BJ (cell line): ENCODE measurements at places on chromosomes 3 and 15. TPM values are rescaled to one million over a fixed set of nuclear protein-coding genes. Genes with fewer than 3 reads are reported as not detected.

DNA sequence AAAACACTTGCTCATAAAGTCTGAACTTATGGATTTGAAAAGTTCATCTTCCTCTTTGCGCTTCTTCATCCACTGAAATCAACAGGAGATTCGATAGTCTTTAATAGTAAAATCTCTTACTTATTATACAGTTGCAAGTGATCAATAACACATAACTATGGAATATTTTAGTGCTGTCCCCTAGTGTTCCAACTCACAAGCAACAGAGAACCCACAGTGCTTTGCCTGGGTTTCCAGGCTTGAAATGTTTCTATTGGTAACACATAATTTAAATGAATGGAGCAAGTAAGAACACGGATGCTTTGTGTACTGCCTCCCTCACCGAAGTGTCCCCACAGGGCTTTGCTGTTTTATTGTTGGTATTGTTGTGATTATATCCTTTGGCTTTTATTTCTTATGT, 93.5 kb downstream of the WDR72 start:
- DNase-seq = no peak

Gene SOX14
- polyA plus RNA-seq = not detected in 2 replicates

Gene DZIP1L
- polyA plus RNA-seq = 7.3 and 12.7 TPM in 2 replicates

- no peak for DNase-seq
Observed at GRCh38 chr3:196207833-196208607, 3.2 kb downstream of the ZDHHC19 start.

Gene TMC3
- polyA plus RNA-seq = not detected in 2 replicates

Gene CGNL1
- 0.06 and 0.09 TPM in 2 replicates for polyA plus RNA-seq

DNA sequence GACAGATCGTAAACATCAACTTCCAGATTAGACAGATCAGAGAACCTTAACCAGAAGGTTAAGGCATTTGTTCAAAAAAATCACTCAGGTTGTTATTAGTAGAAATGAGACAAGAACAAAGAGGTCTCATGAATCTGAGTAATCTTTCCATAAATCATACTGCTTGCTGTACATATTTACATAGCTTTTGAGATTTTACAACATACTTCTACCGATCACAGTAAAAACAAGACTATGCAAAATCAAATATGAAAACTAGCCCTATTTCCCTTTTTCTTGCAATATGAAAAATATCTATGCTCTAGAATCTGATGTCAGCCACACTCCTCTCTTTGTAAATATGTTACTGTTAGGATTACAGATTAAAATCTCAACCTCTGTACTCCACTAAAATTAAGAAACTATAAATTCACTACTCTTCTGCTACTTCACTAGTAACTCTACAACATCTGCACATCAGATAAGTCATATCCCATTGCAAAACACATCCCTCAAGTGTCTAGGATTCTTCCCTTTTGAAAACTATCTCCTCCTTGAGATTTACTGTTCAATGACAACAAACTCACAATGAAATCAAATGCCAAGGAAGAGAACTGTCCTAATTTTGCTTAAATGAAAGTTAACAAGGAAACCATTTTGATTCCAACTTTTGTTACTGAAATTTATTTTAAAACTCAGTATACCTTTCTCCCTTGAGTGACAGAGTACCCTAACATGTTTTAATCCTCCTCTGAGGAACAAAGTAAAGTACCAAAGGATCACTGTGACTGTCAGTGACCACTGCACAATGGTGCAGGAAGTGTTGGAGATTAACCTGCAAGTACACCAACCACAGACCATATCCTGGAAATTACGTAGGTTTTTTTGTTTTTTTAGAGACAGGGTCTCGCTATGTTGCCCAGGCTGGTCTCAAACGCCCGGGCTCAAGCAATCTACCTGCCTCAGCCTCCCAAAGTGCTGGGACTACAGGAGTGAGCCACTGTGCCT, 12.8 kb downstream of the DCUN1D1 start:
- DNase-seq = no peak

DNA sequence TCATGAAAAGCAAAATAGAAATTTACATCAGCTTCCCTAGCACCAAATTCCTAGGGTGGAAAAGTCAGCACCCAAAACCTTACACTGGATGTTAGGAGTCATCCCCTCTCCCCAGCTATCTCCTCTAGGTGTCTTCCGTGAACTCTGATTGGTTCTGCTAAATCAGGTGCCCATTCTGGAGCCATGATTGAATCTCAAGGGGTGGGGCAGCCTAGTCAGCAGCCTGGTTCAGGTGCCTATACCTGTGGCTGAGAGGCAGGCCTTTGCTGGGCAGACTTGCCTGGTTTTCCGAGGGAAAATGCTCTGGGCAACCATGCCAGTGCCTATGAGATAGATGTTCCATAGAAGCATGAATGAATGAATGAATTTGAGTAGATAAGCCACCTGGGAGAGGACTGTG, 336.7 kb downstream of the LRTM1 start:
- no peak for DNase-seq

Gene ZNF385D
- 2.2 and 2.7 TPM in 2 replicates for polyA plus RNA-seq

GRCh38 chr15:70436428-70436827, 326.9 kb downstream of the UACA start:
- DNase-seq = no peak

- no peak for DNase-seq
Observed at GRCh38 chr3:102084006-102084405, 234.7 kb downstream of the NFKBIZ start.

GRCh38 chr15:73403171-73403570, 34.4 kb upstream of the HCN4 start:
- DNase-seq = no peak

- no peak for DNase-seq
Observed at GRCh38 chr3:66642484-66642883, 141.7 kb upstream of the LRIG1 start.

- DNase-seq = no peak
Observed at GRCh38 chr15:58605931-58606530, 143.5 kb downstream of the ADAM10 start.

DNA sequence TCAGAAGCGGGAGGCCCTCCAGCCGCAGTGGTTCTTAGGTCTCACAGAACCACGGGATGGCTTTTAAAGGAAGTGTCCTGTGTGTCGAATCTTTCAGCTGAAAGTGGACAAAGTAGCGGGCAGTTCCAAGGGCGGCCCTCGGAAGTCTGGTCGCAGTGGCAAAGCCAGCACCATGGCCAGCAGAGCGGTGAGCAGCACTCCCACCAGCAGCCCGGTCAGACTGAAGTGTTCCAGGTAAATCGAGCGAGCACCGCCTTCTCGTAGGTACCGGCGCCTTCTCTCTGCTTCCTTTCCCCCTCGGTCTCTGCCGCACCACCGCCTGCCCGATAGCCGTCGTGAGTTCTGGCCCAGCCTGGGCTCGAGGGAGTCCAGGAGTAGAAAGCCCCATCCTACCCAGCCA, 103.6 kb upstream of the ABHD17C start:
- no peak for DNase-seq

DNA sequence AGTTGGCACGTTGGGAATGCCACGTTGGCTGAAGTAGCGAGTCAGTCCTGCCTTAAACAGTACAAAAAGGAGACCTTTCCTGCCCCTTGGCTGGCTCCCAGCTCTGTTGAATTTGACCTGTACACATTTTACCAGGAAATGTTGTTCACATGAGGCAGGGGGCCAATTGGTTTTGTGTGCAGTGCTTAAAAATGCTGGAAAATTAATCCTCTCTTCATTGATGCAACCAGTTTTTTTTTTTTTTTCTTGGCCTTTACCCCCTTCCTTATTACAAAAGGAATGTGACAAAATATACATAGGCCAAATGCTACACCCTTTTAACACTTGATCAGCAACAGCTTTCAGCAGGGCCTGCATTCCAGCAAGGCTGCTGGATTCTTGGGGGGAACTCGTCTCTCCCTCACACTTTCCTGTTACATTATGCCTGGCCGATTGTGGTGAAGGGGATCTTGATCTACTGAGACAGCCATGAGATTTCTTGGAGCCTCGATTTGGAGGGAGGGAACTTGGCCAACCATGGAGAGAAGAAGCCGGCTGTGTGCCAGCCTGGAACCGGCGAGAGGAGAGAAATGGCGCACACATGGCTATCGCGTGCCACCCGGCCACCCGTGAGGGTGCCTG, 93.1 kb downstream of the DNASE1L3 start:
- DNase-seq = no peak

Gene HDC
- polyA plus RNA-seq = not detected in 2 replicates

GRCh38 chr3:31544634-31545033, 11.9 kb downstream of the STT3B start:
- DNase-seq = no peak

- DNase-seq = no peak
Observed at GRCh38 chr15:70083418-70083817, 14.3 kb downstream of the TLE3 start.

Gene RBP2
- not detected in 2 replicates for polyA plus RNA-seq

- DNase-seq = no peak
Observed at GRCh38 chr3:198107840-198108734, 148.1 kb downstream of the LMLN start.

- DNase-seq = no peak
Observed at GRCh38 chr3:184175506-184175905, 851 bp downstream of the AP2M1 start.

Gene FBN1
- polyA plus RNA-seq = 565 and 572 TPM in 2 replicates

Gene SPATA12
- polyA plus RNA-seq = not detected in 2 replicates

DNA sequence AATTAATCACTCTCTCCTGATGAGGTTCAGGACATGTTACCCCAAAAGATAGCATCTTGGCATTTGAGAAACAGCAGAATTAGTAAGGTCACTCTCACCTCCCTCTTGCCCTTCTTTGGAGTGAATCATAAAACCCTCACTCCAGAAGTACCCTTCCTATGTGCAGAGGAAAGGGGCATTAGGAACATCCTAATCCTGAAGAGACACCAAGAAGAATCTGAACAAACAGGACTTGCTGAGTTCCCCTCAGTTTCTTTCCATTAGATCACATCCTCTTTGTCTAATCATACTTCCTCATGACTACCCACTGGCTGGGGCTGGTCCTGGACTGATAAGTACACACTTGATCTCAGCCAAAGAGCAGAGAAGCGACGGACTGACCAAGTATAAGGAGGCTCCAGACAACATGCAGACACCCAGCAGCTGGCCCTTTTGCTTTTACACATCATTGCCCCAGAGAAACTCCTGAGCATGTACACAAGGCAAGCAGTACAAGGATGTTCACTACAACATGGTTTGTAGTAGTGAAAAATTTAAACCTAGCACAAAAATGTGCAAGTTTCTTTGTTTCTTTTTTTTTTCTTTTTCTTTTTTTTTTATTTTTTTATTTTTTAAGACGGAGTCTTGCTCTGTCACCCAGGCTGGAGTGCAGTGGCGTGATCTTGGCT, 15.0 kb upstream of the TM6SF1 start:
- no peak for DNase-seq

DNA sequence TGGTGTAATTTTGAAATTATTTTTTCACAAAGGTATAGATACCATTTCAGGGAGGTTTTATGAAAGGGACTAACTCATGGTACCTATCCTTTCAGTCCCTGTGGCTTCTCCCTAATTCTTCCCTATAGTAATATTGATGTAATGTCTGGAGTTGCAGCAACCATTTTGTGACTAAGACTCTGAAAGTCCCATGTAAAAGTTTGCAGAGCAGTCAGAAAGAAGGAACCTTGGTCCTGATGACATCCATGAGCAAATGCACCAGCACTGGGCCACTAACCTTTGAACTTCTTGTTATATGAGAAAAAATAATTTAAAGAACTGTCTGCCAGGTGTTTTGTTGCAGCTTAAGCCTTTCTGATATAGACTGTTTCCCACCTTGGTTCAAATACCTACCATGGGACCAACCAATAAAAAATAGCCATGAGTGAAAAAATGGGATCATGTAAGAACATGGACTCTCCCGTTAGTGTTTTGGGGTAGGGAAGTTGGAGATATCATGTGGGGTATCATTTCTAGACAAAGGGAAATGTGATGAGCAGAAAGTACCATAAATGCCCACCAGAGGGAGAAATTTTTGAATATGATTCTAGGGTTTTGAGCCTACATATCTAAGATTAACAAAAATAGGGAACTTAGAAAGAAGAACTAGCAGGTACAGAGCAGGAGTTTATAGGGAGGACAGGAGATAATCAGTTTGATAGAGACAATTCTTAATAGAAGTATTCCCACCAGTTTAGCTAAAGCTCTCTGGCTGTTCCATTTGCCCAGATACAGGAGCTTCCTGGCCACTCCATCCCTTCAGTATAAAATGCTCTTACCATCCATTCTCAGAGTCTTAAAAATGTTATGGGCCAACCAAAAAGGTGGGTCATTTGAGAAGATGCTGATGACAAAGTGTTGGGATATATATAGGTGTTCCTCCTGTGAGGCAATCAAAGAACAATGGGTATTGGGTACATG, 3.4 kb upstream of the CPOX start:
- no peak for DNase-seq

GRCh38 chr3:193446965-193447602, 68.5 kb upstream of the ATP13A5 start:
- DNase-seq = no peak

GRCh38 chr3:128344052-128344735, 122.5 kb downstream of the DNAJB8 start:
- DNase-seq = no peak

GRCh38 chr15:31389576-31389975, 62.9 kb downstream of the KLF13 start:
- DNase-seq = no peak

- no peak for DNase-seq
Observed at GRCh38 chr3:129415378-129415777, 13.1 kb downstream of the EFCAB12 start.

- DNase-seq = no peak
Observed at GRCh38 chr3:197283045-197283444, 15.4 kb downstream of the DLG1 start.

Gene CAMKV
- polyA plus RNA-seq = not detected in 2 replicates

GRCh38 chr3:155147588-155147987, 67.5 kb downstream of the MME start:
- DNase-seq = no peak

Gene SOX2
- not detected in 2 replicates for polyA plus RNA-seq

GRCh38 chr15:50162969-50163718, 18.9 kb upstream of the SLC27A2 start:
- DNase-seq = no peak

Gene ROBO2
- 0.93 and 1.6 TPM in 2 replicates for polyA plus RNA-seq

- no peak for DNase-seq
Observed at GRCh38 chr3:171777596-171777995, 32.7 kb downstream of the PLD1 start.

Gene ZNF620
- 0.27 and 0.37 TPM in 2 replicates for polyA plus RNA-seq

GRCh38 chr3:114207768-114208167, 28.9 kb upstream of the DRD3 start:
- DNase-seq = no peak

Gene WNT7A
- polyA plus RNA-seq = not detected in 2 replicates

- DNase-seq = no peak
Observed at GRCh38 chr3:49911124-49911420, 7.4 kb upstream of the MST1R start.

DNA sequence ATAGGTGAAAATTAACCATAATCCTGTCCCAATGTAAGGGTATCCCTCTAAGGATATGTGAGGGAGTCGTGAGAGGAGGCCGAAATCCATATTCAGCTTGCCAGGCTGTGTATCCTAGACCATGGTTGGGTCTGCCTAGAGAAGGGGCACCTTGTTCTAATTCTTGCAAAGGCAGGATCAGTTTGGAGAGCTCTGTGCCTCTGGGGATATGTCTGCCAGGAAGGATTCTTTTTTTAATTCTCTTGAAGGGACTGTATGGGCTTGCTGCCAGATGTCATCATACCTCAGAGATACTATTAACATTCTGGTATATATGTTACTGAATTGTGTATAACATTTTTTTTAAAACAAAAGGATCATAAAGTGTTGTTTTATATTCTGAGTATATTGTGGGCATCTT, 2.4 kb downstream of the ATP1B3 start:
- DNase-seq = no peak
